ENCODE measurements at places on chromosomes 2 and 18. TPM values are rescaled to one million over a fixed set of nuclear protein-coding genes. Genes with fewer than 3 reads are reported as not detected.

AQP12B gene
- 0.38 TPM for polyA plus RNA-seq

FER1L5 gene
- polyA plus RNA-seq = 0.05 TPM

PLEK gene
- 12.3 TPM for polyA plus RNA-seq

CNGA3 gene
- not detected for polyA plus RNA-seq

MYOM1 gene
- 15.8 TPM for polyA plus RNA-seq

CRYGC gene
- not detected for polyA plus RNA-seq

NDC80 gene
- polyA plus RNA-seq = 1.4 TPM

RAB17 gene
- polyA plus RNA-seq = 11.1 TPM

SERPINB3 gene
- polyA plus RNA-seq = 0.51 TPM
